Stimulated activated naive CD4-positive, alpha-beta T cell (primary cell): ENCODE measurements at places on chromosomes 7 and 10.

DNA sequence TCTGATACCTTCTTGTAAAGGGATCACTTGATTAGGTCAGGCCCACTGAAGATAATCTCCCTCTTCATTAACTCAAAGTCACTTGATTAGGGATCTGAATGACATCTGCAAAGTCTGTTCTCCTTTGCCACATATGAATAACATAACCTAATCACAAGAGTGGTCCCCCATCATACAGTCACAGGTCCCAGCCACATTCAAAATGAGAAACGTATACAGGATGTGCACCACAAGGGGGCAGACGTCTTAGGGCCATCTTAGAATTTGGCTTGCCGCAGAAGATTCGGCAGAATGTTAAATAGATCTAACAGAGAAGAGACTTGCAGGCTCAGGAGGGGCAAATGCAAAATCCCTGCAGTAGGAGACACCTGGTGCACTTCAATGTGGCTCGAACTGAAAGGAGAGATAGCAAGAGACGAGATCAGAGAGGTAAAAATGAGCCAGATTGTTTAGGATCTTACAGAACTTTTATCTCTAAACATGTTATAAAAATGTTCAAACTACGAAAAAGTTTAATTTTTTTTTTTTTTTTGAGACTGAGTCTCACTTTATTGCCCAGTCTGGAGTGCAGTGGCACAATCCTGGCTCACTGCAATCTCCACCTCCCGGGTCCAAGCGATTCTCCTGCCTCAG, 10.4 kb upstream of the SMC3 start:
- peak; percentile 36 for DNase-seq

- DNase-seq: no peak
Measured at GRCh38 chr10:6564367-6564766, 15.7 kb downstream of the PRKCQ start.

DNA sequence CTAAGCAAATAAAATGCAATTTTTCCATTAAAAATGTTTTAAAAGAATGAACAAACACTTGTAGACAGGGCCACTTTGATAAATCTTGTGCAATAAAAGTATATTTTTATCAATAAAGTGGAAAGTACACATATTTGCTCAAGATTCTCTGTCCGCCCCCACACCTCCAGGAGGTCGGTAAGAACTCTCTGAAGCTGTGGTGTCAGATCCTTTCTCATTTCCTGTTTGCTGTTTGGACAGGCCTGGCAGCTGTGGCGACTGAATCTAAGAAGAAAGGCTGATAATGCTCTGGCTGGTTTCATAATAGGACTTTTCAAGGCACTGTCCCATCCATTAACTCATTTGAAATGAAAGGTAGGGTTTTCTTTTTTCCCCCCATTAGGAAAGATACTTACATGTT, 15.3 kb upstream of the ASB4 start:
- DNase-seq: no peak

- DNase-seq: no peak
Measured at GRCh38 chr7:55086413-55087201, 67.8 kb downstream of the EGFR start.

- peak; percentile 43 for DNase-seq
Measured at GRCh38 chr10:112951359-112952281, 1.6 kb downstream of the TCF7L2 start.

DNA sequence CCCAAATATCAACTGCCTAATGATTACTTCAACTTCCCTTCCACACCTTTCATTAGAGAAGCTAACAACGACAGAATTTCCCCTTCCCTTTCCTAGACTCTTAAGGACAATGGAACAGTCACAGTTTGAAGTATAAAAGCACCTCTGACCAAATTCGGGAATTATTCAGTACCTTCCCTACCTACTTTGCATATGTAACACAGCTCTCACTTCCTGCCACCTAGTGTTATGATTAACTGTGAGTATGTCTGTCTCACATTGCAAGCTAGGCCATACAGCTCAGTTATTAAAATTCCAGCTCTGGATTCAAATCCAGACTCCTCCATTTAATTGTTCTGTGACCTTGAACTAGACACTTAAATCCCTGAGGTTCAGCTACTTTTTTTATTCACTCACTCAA, 44.8 kb upstream of the HPSE2 start:
- no peak for DNase-seq

GRCh38 chr10:103786020-103786419, 69.4 kb downstream of the SH3PXD2A start:
- DNase-seq: no peak

GRCh38 chr10:28111712-28112111, 112.8 kb upstream of the ODAD2 start:
- no peak for DNase-seq

DNA sequence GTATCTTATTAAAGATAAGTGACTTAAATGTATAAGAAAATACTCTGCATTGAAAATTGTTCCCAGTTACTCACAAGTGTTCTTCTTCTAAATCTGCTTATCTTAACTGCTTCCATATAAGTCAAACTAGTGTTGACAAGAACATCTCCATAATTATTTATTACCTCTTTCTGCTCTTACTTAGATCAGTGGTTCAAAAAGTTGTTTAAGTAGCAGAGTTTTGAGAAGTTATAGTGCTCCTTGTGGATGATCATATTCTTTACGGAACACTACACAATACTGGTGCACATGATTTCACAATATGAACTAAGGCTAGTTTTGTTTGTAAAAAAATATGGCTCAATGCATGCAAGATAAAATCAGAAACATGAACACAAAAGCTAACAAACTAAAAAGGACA, 168.4 kb downstream of the SEMA3D start:
- DNase-seq: no peak

GRCh38 chr7:76997381-76998284, 34.5 kb downstream of the SPDYE17 start:
- DNase-seq: no peak

DNA sequence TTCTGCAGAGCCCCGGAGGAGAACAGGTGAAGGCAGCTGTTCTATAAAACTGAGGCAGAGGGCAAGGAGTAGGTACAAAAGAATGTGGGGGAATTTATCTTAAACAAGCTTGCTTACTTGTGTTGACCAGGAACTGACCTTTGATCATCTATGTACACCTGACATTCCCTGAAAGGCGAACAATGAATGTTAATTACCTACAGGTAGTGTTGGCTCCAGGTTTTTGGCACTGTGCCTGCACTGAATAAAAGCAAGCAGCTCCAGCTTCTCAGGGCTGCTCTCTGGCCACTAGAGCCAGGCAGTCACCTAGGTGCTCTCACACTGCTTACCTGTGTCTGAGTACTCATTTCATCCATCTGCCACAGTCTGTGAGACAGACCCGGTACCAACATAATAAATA, 87.0 kb downstream of the RAPGEF5 start:
- DNase-seq: no peak

DNA sequence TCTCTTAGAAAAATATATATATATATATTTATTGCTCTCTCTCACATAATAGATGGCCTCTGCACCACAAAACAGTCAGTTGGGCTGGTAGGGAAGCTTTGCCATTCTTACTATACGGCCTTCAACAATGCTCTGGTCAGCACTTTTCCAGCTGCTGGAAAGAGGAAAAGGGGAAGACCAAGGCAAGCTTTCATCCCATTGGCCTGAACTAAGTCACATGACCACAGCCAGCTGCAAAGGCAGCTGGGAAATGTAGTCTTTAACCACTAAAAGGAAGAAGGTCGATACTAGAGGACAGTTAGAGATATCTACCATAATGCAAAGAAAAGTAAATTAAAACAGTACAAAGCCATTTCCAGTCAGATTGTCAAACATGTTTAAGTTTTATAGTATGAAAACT, 58.4 kb upstream of the MACROH2A2 start:
- DNase-seq: no peak

DNA sequence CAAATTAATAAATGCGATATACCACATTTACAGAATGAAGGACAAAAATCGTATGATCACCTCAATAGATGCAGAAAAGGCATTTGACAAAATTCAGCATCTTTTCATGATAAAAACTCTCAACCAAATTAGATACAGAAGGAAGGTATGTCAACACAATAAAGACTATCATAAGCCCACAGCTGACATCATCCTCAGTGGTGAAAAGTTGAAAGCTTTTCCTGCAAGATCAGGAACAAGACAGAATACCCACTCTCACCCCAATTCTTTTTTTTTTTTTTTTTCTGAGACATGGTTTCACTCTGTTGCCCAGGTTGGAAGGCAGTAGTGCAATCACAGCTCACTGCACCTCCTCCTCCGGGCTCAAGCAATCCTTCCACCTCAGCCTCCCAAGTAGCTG, 67.2 kb downstream of the TPST1 start:
- DNase-seq: no peak

DNA sequence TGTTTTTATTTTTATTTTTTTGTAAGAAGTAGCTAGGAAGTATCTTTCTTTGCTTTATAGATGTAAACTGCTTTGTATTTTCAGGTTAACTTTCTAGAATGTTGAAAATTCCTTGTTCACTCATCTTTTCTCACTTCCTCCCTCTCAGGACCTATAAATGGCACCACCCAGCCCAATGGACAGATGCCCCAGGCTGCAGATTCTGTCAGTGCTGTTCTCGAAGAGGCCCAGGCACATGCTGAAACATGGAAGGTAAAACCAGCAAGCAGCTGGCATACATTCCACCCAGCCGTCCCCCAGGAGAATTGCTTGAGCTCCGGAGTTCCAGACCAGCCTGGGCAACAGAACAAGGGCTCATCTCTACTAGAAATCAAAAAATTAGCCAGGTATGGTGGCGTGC, 47.1 kb upstream of the PDSS1 start:
- no peak for DNase-seq

- no peak for DNase-seq
Measured at GRCh38 chr10:51956822-51957221, 257.4 kb upstream of the CSTF2T start.

DNA sequence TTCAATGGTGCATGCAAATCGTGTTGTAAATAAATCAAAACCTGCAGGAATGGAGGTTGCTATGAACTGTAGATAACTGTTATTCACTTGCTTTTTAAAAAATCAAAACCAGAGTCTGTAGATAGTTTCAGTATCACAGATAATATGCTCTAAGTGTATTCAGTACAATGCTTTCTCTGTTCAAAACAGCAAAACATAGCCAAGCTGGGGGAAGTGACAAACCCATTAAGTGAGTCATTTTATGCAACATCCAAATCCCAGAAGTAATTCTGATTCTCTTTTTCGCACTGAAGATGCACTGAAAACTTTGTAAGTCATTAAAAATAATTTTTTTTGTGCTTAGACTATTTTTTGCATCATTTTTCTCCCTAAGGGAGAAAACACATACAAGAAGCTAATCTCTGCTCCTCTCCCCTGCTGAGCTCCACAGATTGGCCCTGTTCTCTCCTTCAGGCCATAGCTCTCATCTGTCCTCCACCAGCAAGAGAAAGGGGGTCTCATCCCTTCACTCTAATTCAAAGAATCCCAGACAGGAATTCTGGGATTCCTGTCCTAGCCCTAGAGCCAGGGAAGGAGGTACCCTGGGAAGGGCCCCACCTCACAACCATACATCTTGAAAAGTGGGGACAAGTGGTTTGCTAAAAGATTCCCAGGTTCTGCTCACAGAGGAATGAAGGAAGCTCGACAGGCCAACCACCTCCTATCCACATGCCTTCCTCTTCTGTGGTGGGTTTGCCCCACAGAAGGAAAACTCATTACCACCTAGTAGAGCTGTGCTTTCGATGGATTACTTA, 4.9 kb downstream of the PRTFDC1 start:
- no peak for DNase-seq

DNA sequence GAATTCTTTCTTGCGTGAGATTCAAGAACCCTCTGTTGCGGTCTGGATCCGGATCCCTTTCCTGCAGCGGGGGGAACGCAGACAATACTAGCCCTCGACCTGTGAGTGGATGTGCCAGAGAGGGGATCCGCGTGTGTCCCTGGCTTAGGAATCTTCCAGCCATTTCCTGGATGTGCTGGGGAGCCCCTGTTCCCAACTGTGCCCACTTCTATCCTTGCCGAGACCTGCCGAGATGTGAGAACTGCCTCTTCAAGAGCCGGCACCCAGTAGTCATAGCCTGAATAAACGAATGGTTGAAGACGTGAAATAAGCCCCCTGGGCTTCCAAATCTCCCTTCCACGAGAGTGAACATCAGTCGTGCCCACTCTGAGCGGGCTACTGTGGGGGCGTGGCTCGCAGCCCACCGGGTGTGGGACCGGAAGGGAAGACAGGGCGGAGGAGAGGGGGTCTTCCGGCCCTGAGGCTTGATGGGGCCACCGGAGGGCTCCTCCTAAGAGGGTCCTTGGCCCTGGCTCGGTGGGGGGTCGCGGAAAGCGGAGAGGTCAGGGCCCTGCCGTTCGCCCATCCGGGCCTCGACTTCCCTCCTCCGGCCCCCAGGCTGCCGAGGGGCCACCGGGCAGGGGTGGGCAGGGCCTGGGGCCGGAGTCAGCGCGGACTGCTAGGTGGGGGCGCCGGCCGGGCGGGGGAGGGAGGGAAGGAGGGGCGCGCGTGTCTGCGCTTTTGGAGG, 1.3 kb upstream of the CCDC136 start:
- DNase-seq: peak; percentile 16
